ENCODE measurements at places on chromosomes 3 and 15. TPM values are rescaled to one million over a fixed set of nuclear protein-coding genes. Genes with fewer than 3 reads are reported as not detected.

GRCh38 chr3:197169028-197169427 lies 129.4 kb downstream of the DLG1 start:
- DNase-seq: no peak

GRCh38 chr3:175153595-175153994 lies 294.5 kb downstream of the NAALADL2 start:
- no peak for DNase-seq

Gene FBLN2
- 52.7 TPM for total RNA-seq

DNA sequence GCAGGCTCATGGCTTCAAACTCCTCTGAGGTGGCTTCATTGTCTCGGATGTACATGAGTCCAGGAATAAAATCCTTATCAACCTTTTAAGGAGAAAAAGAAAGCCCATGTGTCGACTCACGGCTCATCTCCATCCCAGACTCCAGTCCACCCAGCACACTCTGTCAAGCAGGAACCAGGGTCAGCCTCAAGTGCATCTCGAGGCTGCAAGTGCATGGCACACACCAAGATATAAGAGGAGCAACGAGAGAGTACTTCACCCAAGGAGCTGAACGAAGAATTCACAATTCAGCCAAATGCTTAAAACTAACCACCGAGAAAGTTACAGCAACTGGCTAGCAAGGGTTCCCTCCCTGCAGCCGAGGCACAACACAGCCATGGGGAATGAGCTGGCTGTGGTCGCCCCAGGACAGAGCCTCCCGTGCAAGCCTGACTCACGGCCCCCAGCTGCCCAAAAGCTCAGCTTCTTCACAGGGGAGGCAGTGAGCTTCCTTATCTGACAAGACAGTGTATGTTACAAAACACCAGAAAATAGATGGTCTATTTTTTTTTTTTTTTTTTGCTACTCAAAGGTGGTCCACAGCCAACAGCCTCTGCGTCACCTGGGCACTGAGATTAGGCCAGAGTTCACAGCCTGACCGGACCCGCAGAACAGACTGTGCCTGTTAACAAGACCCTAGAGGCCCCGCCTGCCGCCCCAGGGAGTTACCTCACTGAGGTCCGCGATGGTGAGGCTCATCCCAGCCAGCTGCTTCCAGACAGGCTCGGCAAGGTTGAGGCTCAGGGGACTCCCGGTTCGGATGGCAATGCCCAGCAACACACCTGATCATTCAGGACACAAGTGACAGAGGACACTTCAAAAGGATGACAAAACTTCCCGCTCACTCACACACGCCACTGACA lies 15.9 kb upstream of the OCA2 start:
- DNase-seq: peak; percentile 65

Gene SLC25A36
- total RNA-seq: 49.1 TPM

Gene NAALADL2
- total RNA-seq: 0.78 TPM

DNA sequence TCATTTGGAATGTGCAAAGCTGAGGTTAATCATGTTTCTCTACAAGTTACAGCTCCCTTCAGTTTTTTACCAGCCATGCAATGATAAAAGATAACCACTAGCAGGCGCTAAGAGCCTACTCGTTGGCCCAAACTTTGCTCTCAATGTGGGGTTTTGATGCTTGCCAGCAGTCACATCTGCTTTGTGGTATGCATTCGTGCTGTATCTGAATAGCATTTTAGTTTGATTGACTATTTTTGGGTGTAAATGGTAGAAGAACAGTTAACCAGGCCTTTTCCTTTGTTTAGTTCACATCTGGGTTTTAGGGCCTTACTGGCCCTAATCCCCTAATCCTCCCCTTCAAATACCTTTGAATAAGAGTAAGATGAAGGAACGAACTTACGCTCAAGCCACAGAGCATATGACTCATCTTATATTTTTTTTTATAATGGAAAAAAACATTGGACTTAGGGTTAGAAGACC lies 4.4 kb upstream of the CLDN11 start:
- peak; percentile 92 for DNase-seq

GRCh38 chr3:62708638-62709373 lies 166.4 kb downstream of the CADPS start:
- DNase-seq: no peak

DNA sequence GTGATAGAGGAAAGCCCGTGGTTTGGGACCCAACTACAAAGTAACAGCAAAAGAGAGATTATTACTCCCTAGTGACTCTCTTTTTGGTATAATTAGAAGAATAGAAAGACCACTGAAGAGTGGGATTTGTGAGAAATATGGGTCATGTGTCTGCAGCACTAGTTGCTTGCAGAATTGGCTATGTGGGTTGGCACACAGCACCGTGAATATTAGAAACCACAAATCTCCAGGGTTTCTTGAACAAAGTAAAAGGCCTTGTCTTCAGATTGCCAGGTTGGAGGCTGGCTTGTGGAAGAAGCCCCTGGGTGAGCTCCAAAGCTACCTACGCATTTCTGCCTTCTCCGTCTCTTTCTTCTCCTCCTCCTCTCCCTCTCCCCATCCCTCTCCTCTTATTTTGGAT lies 177.9 kb upstream of the ICE2 start:
- DNase-seq: no peak

GRCh38 chr15:70142322-70143191 lies 44.8 kb upstream of the TLE3 start:
- peak; percentile 64 for DNase-seq

Gene LRIG1
- total RNA-seq: 56.7 TPM

GRCh38 chr3:3627114-3627513 lies 172.1 kb upstream of the LRRN1 start:
- DNase-seq: no peak

DNA sequence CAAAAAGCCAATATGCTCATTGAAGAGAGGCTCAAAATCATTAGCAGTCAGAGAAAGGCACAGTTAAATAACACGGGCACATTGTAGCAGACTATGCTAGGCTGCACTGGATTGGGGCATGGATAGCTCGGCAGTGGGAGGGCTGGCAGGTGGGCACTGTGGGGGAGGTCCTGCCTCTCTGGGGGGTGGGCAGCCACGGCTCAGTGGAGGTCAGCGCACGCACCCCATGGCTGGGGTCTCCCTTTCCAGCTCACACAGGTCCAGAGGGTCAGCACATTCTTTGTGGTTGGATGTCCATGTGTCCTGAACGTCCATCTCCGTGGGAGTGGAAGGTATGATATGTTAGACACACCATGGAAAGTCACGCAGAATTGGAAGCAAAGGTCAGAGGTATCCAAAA lies 18.4 kb upstream of the MGLL start:
- DNase-seq: no peak

Gene LINGO1
- total RNA-seq: not detected

GRCh38 chr3:31579828-31580227 lies 47.1 kb downstream of the STT3B start:
- DNase-seq: no peak

Gene MOBP
- not detected for total RNA-seq

GRCh38 chr3:131193641-131194238 lies 167.1 kb downstream of the NEK11 start:
- no peak for DNase-seq

DNA sequence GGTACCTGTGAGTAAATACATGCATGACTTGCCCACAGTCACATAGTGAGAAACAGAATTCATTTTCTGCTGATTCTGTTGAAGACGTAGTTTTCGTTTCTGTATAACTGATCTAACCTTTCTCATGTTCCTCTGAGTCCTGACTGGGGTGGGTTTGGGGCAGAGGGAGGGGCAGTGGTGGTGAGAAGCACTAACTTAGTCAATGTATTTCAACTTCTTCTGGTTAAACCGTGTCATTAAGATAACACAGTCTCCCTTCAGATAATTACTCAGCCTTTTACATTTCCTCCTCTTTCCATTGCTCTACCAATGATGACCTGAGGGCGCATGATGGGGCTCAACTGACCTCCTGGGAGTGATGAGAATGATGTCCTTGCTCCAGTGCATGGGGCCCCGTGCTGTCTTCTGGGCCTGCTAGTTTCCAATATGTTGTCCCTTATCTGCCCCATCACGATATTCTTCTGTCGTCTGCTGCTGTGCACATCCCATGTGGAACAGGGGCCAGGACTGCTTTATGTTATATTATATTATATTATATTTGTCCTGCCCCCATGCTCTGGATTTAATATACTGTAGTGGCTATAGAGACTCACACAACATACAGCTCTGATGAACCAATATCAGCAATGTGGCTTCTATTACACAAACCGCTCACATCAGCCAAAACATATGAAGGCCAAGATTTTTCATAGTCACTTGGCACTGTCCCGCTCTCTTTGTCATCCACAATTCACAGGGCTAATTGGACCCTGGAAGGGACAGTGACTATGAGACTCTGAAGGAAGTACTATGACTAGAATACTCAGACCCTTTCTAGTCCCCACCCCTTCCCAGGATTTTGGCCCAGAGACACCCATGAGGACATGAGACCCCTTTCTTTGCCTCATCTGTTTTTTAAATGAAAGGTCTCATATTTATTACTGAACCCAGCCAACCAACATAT lies 407.1 kb upstream of the MCTP2 start:
- peak; percentile 13 for DNase-seq

GRCh38 chr15:52206446-52206845 lies 15.3 kb upstream of the GNB5 start:
- peak; percentile 16 for DNase-seq

DNA sequence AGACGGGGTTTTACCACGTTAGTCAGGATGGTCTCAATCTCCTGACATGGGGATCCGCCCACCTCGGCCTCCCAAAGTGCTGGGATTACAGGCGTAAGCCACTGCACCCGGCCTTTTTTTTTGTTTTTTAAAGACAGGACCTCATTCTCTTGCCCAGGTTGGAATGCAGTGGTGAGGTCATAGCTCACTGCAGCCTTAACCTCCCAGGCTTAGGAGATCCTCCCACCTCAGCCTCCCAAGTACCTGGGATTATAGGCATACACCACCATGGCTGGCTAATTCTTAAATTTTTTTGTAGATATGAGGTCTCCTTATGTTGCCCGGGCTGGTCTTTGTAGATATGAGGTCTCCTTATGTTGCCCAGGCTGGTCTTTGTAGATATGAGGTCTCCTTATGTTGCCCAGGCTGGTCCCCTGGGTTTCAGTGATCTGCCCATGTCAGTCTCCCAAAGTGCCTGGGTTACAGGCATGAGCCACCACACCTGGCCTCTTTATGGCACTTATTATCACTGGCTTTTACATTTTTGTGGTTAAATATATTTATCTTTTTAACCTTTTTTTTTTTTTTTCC lies 82.3 kb upstream of the RNU6-1 start:
- DNase-seq: no peak

Gene MON1A
- 16.3 TPM for total RNA-seq

DNA sequence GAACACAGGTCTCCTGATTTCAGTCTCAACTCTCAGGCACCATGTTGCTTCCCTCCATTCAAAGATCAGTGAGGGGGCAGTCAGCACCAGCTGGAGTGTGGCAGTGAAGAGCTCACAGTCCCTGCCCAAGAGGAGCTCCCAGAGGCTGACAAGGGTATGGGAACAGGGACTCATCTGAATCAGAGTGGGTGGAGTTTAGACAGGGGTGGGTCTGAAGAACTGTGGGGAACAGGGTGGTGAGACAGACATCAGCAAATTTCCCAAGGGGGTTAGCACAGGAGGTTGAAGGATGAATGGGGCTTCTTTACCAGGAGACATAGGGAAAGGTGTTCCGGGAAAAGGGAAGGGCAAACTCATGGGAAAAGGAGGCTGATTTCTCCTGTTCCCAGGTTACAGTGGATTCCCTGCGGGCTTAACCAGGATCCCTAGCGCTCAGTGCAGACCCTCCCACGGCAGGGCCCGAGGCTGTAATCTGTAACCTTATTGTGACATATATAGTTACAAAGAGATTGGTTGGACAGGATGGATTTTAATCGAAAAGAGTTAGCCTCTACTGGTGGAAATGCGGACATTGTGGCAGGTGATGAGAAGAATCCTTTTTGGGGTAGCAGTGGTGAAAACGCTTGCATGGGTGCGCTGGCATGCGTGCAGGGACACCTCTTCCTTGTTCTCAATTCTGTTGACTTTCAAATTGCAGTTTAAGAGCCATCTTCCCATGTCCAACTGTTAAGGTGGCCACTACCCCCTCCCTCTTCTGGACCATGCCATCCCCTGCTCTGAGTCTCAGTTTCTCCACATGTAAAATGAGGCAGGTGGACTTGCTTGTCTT lies 160.3 kb downstream of the SMAD6 start:
- DNase-seq: peak; percentile 48

Measured in RPMI7951 (cell line).